Esophagus squamous epithelium (tissue), 5 donors: ENCODE measurements at places on chromosomes 3 and 15. TPM values are rescaled to one million over a fixed set of nuclear protein-coding genes. Genes with fewer than 3 reads are reported as not detected.

- no peak overlapping the region for H3K4me3 ChIP-seq
- no peaks in the 10 kb centered on the region for H3K27me3 ChIP-seq
- H3K36me3 ChIP-seq = no peaks in the 10 kb centered on the region
- H3K4me1 ChIP-seq = no peaks in the 10 kb centered on the region
- no peak for DNase-seq
Measured at GRCh38 chr15:49831206-49831965, 210.5 kb downstream of the DTWD1 start.

DNA sequence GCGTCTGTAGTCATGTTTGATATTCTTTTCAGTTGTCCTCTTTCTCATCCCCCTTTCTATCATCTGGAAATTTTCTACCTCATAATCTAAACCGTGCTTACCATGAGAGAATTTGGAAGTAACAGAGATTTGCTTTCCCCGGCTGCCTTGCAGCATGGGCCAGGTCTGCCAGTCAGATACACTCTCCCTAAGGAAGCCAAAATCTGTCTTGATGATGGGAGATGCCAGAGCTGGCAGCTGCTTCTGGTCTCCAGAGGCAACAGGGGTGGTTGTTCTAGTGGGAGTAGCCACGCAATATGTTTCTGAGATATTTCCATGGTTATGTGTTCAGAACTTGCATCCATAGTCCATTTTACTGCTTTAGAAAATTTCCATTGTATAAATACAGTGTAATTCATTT, 218.9 kb upstream of the RORA start:
- no peak overlapping the region for H3K27ac ChIP-seq
- H3K4me1 ChIP-seq = no peaks in the 10 kb centered on the region
- H3K36me3 ChIP-seq = no peaks in the 10 kb centered on the region
- no peak overlapping the region for H3K4me3 ChIP-seq

DNA sequence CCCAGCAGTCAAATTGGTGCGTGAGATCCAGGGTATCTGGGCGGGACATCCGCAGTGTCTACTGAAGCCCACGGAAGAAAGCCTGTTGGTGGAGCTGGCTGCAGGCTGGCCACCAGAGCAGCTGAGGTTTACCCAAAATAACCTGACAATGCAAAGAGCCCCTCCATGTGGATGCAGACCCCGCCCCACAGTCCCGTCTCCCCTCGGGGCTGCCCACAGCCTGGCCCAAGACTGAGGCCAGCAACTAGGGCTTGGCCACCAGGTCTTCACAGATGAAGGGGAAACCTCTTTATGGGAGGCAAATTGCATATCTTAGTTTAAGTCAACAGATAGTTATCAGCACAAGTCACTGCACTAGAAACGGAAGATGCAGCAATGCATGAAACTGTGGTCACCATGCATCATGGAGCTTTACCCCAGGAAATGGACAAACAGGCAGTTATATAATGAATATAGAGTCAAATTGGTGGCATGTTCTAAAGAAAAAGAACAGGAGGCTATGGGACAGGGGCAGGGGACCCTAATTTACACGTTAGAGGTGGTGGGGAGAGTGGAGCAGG, 86.3 kb downstream of the ARNT2 start:
- H3K4me1 ChIP-seq = no peaks in the 10 kb centered on the region
- peaks cover 6% of the 10 kb centered on the region for H3K27me3 ChIP-seq

- no peak overlapping the region for H3K27ac ChIP-seq
- H3K27me3 ChIP-seq = no peaks in the 10 kb centered on the region
- H3K4me1 ChIP-seq = no peaks in the 10 kb centered on the region
- H3K4me3 ChIP-seq = no peak overlapping the region
Measured at GRCh38 chr3:155159301-155159700, 79.2 kb downstream of the MME start.

DNA sequence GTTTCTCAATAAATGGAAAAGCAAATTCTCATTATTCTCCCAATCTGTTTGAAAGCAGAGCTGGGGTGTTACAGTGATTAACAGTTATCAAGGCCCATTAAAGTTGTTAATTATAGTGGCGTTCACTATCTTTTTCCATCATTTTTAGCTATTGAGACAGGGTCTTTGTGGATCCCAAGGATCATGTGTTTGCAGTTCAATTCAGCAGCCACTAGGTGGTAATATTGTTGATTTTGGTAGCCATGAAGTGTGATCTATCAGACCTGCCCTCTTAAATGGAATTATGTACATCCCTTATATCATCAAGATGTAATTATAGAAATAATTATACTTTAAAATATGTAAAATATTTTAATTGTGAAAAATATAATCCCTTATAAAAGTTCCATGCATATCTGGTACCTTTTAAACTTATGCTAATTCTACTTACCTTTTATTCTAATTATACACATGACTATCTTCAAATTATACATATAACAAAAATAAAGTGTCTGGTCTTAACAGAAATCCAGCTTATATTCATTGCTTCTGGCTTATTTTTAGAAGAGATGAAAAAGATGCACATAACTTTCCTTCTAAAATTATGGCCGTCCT, 126.4 kb downstream of the GREM1 start:
- H3K4me3 ChIP-seq = no peak overlapping the region
- DNase-seq = no peak
- peaks cover 14% of the 10 kb centered on the region for H3K4me1 ChIP-seq
- H3K27ac ChIP-seq = no peak overlapping the region

- no peak for DNase-seq
- H3K4me3 ChIP-seq = no peak overlapping the region
Measured at GRCh38 chr3:71436337-71436736, 147.2 kb downstream of the FOXP1 start.

GRCh38 chr15:74884428-74885223, 5.2 kb upstream of the MPI start:
- no peaks in the 10 kb centered on the region for H3K27me3 ChIP-seq
- no peak overlapping the region for H3K4me3 ChIP-seq
- no peak for DNase-seq

DNA sequence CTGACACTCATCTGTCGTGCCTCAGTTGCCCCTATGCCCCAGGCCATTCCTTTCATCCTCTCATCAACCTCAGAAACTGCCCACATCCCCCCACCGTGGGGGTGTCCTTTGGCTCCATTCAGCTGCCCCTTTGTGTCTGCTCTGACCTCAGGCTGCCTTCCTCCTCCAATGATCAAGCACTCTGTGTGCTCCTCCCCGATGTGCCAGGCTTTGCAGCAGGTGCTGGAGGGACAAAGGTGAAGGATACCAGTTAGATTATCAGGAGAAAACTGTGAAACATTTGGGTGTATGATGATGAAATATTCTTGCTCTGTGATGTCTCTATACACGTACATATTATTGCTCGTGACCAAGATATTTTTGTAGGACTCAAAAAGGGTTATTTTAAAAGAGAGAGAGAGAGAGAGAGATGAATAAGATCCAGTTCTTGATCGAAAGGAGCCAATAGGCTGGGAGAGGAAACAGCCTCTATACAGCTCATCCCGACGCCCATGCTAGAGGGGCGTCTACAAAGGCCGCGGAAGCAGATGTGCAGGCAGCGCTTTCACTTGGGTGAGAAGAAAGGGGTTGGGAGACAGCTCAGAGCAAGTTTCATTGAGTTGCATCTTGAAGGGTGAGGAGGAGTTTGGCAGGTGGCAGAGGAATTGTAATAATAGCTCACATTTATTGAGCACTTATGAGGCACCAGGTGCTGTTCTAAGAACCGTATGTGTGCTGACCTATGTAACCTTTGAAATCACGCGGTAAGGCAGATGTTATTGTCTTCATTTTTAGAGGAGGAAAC, 28.3 kb upstream of the ADCY5 start:
- H3K4me3 ChIP-seq = no peak overlapping the region
- no peaks in the 10 kb centered on the region for H3K36me3 ChIP-seq
- H3K27me3 ChIP-seq = no peaks in the 10 kb centered on the region
- H3K27ac ChIP-seq = no peak overlapping the region

- no peak overlapping the region for H3K27ac ChIP-seq
- H3K36me3 ChIP-seq = no peaks in the 10 kb centered on the region
- H3K4me1 ChIP-seq = no peaks in the 10 kb centered on the region
- no peaks in the 10 kb centered on the region for H3K27me3 ChIP-seq
Measured at GRCh38 chr3:171099911-171100310, 73.4 kb upstream of the SLC2A2 start.

- no peak overlapping the region for H3K27ac ChIP-seq
- DNase-seq = no peak
- no peaks in the 10 kb centered on the region for H3K36me3 ChIP-seq
- no peaks in the 10 kb centered on the region for H3K4me1 ChIP-seq
Measured at GRCh38 chr3:152147748-152148147, 121.0 kb upstream of the MBNL1 start.

- DNase-seq = no peak
- no peak overlapping the region for H3K4me3 ChIP-seq
- H3K27ac ChIP-seq = no peak overlapping the region
- H3K36me3 ChIP-seq = no peaks in the 10 kb centered on the region
- no peaks in the 10 kb centered on the region for H3K27me3 ChIP-seq
- H3K4me1 ChIP-seq = no peaks in the 10 kb centered on the region
Measured at GRCh38 chr3:123757281-123757940, 126.7 kb downstream of the MYLK start.

DNA sequence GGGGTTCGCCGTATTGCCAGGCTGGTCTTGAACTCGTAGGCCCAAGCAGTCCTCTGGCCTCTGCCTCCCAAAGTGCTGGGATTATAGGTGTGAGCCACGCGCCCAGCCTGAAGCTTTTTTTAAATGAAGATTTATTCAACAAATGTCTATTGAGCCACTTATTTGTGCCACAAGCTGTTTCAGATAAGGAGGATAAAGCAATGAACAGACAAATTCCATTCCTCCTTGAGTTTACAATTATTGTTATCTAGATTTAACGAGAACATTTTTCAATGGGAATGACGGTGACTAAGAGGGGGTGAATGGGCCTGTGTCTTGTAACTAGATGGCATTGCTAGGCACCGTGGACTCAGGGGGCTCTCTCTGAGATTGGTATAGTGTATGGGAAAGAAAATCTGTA, 10.2 kb downstream of the PPARG start:
- no peaks in the 10 kb centered on the region for H3K36me3 ChIP-seq
- H3K4me3 ChIP-seq = no peak overlapping the region
- peaks cover 17% of the 10 kb centered on the region for H3K4me1 ChIP-seq
- DNase-seq = no peak

- H3K4me3 ChIP-seq = no peak overlapping the region
- no peak for DNase-seq
- H3K36me3 ChIP-seq = no peaks in the 10 kb centered on the region
- no peaks in the 10 kb centered on the region for H3K4me1 ChIP-seq
Measured at GRCh38 chr3:152511904-152512303, 243.2 kb downstream of the MBNL1 start.

DNA sequence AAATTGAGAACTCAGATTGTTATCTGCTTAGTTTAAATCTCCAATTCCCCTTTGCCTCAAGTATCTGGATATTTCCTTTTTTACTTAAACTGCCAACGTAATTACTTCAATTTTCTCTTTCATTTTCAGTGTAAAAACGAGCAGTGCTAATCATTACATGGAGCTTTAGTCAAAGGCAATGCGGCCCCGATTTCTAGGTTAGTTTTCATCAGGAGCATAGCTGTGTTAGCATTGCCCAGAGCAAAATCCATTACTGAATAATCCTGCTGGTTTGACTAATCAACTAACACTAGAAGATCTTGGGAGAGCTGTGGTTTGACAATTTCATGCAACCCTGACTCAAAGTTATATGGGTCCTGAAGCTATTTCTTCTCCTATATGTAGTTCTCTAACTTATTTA, 46.2 kb downstream of the ZPLD1 start:
- H3K36me3 ChIP-seq = no peaks in the 10 kb centered on the region
- H3K4me1 ChIP-seq = no peaks in the 10 kb centered on the region
- no peak for DNase-seq
- no peak overlapping the region for H3K27ac ChIP-seq

- H3K36me3 ChIP-seq = peaks cover 23% of the 10 kb centered on the region
- H3K27me3 ChIP-seq = no peaks in the 10 kb centered on the region
- peaks cover 7% of the 10 kb centered on the region for H3K4me1 ChIP-seq
- no peak for DNase-seq
- H3K27ac ChIP-seq = no peak overlapping the region
- no peak overlapping the region for H3K4me3 ChIP-seq
Measured at GRCh38 chr3:187717572-187717971, 15.2 kb upstream of the RTP2 start.

DNA sequence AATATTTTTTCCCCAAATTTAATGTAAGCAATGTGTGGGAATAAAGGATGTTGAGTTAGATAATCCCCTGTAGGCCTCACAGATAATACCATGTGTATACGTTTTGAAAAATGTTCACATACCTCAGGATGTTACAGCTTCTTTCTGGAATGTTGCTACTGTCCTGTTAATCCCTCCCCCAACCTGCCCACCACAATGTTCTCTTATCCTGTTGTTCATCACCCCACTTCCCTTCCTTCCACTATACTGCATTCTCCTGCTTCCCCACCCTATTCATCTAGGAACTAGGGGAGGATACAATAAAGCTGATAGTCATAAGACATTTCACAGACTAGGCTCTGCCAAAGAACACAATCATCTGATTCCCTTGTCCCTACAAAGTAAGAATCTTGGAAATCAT, 92.1 kb downstream of the IGF2BP2 start:
- H3K27ac ChIP-seq = no peak overlapping the region
- H3K36me3 ChIP-seq = no peaks in the 10 kb centered on the region
- DNase-seq = no peak
- peaks cover 5% of the 10 kb centered on the region for H3K4me1 ChIP-seq
- no peaks in the 10 kb centered on the region for H3K27me3 ChIP-seq

DNA sequence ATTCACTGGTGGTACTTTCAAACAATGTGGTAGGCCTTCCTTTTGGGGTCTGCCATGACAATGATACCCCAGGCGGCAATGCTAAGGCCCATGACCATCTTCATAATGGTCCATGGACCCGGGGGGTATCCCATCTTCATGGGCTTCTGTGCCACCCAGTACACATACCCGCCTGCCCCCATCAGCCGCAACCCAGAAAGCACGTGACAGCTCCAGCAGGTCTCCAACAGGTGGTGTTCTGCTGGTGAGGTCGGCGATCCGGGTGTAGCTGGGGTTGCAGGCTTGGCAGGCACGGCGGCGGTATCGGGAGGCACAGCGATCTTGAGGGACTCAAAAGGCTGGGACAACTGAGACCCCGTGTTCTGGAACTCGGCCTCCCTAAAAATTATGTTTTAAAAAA, 214.5 kb downstream of the SNRPN start:
- H3K4me3 ChIP-seq = no peak overlapping the region
- H3K4me1 ChIP-seq = no peaks in the 10 kb centered on the region
- H3K27me3 ChIP-seq = no peaks in the 10 kb centered on the region
- H3K36me3 ChIP-seq = no peaks in the 10 kb centered on the region
- DNase-seq = no peak

Gene RHCG
- total RNA-seq = 2,342 TPM

Gene ZBED2
- total RNA-seq = 9.4 TPM

Gene PLXNA1
- total RNA-seq = 19.7 TPM

Gene FAM174B
- 5.9 TPM for total RNA-seq

Gene TP63
- total RNA-seq = 111 TPM

Gene P2RY13
- 1.2 TPM for total RNA-seq

Gene PFN2
- total RNA-seq = 7.8 TPM

Gene KIF7
- total RNA-seq = 0.35 TPM

Gene HGD
- not detected for total RNA-seq

Gene SLC6A1
- 8.6 TPM for total RNA-seq
